Endothelial cell (in vitro differentiated cells): ENCODE measurements at places on chromosomes 6 and 20. TPM values are rescaled to one million over a fixed set of nuclear protein-coding genes. Genes with fewer than 3 reads are reported as not detected.

DNA sequence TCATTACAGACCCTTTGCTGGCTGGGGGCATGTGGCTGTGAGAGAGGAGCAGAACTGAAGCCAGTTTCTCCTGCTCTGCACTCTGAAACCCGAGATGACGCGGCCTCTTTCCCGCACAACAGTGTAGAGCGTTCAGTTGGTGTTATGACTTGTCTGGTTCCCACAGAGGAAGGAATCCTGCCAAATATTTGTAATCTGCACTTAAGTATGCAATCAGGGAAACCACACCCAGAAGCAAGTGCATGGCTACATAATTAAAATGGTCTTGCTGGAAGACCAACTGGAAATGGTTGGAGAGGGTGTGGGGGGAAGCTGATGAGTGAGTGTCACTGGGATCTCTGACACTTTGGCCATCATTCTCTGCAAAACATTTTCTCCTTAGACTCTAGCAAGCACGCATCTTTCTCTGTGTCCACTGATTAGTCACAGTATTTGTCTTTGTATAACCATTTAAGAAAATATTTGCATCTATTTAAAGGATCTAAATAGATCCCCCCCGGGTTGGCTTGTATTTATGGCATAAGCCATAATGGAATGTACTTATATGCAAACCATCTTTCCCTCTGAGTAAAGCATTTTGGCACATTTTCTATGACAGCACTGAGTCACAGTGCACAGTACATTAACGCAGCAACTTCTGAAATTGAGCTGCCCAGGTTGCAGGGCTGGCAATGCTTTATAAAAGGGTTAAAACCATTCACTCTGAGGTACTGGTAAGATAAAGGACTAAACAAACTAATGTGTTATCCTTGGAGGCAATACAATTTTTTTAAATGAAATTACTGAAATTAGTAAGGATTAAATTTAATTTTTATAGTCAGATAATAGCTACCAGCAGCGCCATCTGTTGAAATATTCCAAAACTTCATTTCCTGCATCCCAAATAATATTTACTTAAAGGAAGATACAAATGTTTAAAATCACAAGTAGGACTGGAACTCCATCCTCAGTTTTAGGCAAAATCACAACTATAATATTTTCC lies 76.7 kb downstream of the FOXC1 start:
- DNase-seq: no peak

DNA sequence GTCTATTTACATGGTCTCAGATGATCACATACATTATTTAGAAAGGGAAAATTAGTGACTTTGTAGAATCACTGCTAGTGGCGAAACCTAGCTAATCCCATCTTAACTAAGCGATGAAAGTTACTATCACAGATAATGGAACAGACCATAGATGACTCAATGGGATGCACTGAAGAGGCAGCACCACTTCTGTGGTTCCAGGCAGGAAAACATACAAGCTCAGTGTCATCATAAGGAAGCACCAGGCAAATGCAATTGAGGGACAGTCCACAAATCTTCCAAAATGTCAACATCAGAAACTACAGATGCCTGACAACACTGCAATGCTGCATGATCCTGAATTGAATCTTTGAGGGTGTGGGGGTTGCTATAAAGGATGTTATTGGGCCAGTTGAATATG lies 15.9 kb upstream of the SNAI1 start:
- DNase-seq: no peak

- DNase-seq: no peak
These were observed 23.2 kb upstream of the CHRNA4 start for GRCh38 chr20:63384336-63384735.

- peak; percentile 41 for DNase-seq
These were observed 659 bp downstream of the CEP85L start for GRCh38 chr6:118650582-118651281.

DNA sequence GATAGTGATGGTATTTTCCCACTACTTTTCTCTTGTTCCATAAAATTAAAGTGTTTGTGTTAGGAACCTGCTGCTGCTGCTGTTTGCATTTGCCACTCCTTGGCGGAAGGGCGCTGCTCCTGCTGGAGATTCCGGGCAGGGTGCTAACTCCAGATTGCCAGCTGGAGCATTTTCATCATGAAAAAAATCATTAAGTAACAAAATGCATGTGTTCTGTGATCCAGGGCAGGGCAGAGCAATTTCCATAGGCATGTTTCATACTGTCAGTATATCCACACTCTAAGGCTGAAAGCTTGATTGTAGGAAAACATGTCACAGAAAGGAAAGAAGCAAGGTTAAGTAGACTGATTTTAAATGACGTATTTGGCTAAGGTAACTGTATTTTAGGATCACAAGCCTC lies 24.0 kb downstream of the PBOV1 start:
- no peak for DNase-seq

- no peak for DNase-seq
These were observed 108.7 kb downstream of the NCOA3 start for GRCh38 chr20:47610247-47610944.

DNA sequence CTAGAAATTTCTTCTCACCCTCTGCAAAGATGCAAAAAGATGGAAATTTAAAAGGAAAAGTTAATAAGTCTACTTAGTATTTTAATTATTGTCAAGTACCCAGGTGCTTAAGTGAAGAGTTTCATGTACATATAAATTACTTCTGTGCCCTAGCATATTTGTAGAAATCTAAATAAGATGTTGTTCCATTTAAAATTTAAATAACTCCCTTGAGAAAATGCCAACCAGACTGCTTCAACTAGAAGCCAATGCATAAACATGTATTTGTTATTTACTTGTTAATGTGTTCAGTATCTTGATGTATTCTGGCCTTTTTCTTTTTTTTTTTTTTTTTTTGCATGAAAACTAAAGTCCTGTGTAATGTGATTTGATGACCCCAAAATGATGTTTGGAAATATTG lies 6.3 kb upstream of the TMEM244 start:
- no peak for DNase-seq

DNA sequence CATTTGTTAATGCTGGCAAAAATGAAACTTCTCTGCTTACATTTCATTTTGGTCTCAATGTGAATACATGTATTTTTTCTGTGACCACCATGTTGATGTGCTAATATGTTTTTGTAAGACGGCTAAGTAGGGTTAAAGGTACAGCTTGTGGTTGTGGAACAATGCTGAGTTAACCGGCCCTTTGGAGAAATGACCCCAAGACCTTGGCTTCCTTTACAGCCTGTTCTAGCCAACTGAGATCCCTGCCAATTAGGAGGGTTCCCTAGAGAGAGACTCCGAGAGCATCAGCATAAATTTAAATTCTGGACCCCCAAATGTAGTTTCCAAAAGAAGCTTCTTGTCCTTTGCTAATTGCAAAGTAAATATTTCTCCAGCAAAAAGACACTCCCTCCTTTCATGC lies 44.4 kb downstream of the RSPO3 start:
- DNase-seq: no peak

DNA sequence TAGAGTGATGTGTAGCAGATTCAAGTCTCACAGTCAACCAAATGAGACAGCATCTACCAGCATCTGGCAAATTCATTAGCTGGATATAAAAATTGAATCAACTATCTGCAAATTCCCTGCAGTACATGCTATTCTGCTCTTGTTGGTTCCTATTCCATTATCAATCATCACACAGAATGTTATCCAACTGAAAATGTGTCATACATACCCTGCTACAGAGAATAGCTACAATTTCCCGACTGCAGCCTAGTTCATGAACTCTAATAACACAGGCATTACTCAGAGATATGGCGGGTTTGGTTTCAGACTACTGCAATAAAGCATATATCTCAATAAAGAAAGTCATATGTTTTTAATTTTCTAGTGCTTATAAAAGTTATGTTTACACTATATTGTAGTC lies 78.4 kb downstream of the AHI1 start:
- no peak for DNase-seq

The PGM3 gene
- total RNA-seq: 59.6 TPM

The PSORS1C2 gene
- total RNA-seq: 0.38 TPM

The LTB gene
- total RNA-seq: not detected

The PACRG gene
- 1.1 TPM for total RNA-seq
